ENCODE measurements at places on chromosomes 1 and 21.

GRCh38 chr1:99676876-99677275 is 31.0 kb downstream of the PALMD start:
- no peak for DNase-seq

DNA sequence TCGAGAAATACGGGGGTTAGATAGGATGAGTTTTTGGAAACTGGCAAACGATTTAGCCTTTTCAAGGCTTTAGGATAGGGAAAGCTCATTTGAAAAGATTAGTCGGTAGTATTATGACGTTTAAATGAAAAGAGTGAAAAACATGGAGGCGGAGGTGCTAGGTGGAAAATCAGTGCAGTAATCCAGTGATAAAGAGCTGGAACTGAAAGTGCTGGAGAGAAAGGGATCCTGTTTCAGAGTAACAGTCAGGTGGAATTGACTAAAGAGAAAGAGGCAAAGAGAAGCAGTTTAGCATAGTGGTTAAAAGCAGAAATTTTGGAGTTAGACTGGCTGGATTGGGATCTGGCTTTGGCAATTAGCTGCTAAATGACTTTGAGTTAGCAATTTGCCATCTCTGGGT is 945 bp downstream of the WDR3 start:
- DNase-seq, result no peak

- DNase-seq, result no peak
Observed at GRCh38 chr1:23601968-23602876, 42.9 kb upstream of the ID3 start.

DNA sequence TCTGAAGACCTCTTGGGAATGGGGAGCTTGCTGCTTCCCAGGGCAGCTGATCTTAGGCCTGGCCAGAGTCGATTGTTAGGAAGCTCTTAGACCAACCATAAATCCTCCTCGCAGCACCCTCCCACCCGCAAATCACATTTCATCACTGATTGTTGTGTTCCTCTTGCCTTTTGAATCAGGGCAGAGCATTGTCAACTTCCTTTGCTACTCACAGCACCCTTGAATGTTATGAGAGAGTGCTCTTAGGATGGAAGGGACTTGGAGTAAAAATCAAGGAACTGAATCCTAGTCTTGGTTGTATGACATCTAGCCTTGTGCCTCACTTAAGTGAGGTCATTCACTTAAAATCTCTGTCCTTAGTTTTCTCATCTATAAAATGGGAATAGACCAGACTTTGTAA is 3.0 kb downstream of the VASH2 start:
- DNase-seq, result no peak

- no peak for DNase-seq
Observed at GRCh38 chr1:191260056-191260455, 782.4 kb upstream of the BRINP3 start.

DNA sequence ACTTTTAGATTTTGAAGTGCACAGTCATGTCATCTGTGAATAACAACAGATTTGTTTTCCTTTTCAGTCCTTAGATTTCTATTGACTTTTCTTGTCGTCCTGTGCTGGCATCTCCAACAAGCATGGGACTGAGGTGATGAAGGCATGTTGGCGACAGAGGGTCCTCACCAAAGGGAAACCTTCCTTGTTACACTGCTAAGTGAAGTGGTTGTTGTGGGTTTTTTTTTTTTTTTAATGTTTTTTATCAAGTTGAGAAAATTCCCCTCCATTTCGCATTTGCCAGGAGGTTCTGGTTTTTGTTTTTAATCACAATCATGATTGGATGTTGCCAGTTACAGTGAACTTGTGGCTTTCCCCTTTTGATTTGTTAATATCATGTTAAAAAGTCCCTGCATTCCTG is 24.0 kb downstream of the AGPAT3 start:
- DNase-seq, result no peak

DNA sequence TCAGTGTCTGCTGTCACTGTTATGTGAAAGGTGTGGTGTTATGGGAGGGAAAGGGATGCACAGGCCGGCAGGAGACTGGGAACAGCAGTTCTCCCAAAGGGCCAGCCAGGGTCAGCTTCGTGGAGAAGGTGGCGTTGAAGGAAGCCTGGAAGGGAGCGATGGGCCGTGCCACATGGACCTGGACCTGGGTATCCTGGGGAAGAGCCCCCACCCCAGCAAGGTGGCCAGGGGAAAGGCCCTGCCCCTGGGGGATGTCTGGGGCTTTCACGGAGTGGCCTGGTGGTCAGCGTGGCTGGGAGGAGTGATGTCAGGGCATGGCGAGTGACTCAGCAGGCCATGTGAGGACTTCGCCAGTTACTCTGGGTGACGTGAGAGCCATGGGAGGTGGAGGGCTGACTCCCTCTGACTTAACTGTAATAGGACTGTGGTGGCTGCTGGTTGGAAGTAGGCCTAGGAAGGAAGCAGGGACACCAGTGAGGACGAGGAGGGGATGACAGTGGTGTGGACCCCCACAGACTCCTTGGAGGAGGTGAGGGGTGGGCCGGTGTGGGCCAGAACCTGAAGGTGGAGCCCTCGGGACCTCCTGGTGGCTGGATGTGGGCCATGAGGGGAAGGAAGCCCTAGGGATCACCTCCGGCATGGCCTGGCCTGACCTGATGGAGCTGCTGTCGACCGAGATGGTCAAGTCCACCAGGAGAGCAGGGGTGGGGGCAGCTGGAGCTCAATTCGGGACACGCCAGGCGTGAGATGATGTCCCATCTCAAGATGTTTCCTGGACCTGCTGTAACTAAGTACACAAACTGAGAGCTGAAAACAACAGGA is 54.5 kb downstream of the BACE2 start:
- DNase-seq, result no peak

DNA sequence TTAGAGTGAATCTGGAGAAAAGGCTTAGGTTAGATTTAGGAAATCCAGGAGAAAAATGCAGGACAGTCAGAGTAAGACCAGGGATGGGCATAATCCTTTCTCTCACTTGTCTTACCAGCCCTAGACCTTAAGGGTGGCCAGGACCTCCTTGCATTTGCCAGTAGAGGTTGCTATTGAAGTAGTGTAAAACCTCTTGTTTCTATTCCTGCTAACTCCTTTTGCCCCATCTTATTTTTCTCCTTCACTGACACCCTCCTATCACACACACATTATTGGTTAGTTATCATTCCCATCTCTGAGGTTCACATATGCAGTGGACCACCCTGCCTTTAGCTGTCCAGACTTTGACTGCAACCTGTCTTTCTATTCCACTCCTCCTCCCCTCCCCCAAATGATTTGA is 75.0 kb upstream of the MACF1 start:
- DNase-seq, result no peak

DNA sequence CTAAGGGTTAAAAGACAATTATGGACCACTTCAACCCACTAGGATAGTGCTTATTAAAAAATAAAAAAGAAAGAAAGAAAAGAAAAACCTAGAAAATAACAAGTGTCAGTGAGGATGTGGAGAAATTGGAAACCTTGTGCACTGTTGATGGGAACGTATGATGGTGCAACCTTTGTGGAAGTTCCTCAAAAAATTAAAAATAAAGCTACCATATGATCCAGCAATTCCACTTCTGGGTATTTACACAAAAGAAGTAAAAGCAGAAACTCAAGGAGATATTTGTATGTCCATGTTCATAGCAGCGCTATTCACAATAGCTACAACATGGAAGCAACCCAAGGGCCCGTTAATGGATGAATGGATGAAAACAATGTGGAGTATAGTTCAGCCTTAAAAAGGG is 115.2 kb upstream of the ATP1A1 start:
- DNase-seq, result no peak

GRCh38 chr1:161241682-161242081 is 3.7 kb upstream of the NR1I3 start:
- DNase-seq, result no peak

DNA sequence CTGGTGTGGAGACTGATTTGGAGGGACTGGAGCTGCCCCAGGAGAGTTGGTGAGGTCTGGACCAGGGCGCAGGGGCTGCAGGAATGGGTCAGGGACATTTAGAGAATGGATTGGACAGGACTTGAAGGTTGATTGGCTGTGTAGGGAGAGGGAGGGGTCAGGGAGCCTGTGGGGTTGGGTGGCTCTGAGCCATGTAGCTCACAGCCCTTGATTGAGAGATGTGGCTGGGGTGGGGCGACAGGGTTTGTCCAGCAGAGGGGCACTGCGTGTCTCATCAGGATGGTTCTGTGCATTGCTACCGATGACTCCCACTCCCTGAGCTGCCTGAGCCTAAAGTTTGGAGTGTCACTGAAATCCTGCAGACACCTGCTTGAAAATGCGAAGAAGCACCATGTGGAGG is 12.1 kb downstream of the AZIN2 start:
- no peak for DNase-seq

- no peak for DNase-seq
Observed at GRCh38 chr1:207644166-207644851, 624 bp upstream of the CR1L start.

GRCh38 chr1:175749075-175749474 is 5.7 kb upstream of the TNR start:
- no peak for DNase-seq

GRCh38 chr21:16007943-16008342 is 278.2 kb downstream of the USP25 start:
- DNase-seq, result no peak

DNA sequence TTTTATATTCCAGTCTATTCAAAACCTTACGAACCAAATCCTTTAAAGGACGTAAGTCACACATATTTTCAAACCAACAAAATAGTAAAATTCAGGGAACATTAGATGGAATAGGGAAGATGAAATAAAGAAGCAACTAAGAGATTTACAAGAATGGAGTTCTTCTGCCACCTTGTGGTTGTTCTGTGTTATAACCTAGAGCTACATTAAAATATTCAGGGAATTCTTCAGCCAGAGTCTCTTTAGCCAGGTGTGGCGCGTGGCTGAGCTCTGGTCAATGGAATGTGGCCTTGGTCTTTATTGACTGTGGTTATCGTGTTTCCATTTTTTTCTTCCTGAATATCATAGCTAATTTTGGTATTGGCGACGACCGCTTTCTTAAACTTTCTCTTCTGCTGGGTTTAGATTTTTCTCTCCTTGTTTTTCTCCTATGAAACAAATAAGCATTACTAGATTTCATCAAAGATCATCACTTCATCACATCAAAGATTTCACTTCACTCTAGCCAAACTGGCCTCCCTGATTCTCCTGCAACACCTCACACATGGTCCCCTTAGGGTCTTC is 221.3 kb downstream of the MRPL39 start:
- DNase-seq, result no peak

DNA sequence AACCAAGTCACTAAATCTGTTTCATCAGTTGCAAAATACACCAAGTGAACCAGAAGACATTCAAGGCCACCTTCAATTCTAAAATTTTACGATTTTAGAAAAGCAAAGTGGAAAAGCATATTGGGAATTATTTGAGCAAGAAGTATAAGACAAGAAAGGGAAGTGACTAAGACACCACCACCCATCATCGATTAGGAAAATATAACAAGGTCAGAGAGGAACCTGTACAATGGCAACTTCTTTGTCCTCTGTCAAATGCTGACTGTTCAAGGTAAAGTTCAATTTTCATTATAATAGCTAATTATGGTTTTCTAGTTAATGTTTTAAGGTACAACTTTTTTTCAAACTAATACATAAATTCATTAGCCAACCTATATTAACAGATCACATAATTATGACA is 10.8 kb downstream of the FRRS1 start:
- no peak for DNase-seq

GRCh38 chr1:8407652-8408051 is 89.7 kb downstream of the SLC45A1 start:
- no peak for DNase-seq

- DNase-seq, result no peak
Observed at GRCh38 chr1:237012788-237013383, 8.6 kb upstream of the MT1HL1 start.

DNA sequence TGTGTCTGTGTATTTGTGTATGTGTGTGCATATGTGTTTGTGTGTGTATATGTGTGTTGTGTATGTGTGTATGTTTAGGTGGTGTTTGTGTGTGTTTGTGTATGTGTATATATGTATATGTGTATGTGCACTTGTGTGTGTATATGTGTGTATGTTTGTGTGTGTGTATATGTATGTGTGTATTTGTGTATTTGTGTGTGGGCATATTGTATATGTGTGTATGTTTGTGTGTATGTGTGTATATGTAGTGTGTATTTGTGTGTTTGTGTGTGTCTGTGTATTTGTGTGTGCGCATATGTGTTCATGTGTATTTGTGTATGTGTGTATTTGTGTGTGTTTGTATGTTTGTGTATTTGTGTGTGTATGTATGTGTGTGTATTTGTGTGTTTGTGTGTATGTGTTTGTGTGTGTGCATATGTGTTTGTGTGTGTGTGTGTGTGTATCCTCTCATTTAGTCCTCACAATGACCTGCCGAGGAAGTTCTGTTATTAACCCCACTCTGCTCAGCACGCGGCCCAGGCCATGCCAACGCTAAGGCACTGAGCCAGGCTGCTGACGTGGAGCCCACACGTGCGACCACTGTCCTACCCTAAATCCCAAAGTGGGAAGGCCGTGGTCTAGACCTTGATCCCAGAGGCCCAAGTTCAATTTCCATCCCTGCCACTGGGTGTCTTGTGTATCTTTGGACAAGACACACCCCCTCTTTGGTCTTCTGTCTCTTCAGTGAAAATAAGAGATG is 43.2 kb upstream of the TMEM51 start:
- no peak for DNase-seq

- DNase-seq, result no peak
Observed at GRCh38 chr21:44550807-44551206, 498 bp downstream of the KRTAP10-2 start.

DNA sequence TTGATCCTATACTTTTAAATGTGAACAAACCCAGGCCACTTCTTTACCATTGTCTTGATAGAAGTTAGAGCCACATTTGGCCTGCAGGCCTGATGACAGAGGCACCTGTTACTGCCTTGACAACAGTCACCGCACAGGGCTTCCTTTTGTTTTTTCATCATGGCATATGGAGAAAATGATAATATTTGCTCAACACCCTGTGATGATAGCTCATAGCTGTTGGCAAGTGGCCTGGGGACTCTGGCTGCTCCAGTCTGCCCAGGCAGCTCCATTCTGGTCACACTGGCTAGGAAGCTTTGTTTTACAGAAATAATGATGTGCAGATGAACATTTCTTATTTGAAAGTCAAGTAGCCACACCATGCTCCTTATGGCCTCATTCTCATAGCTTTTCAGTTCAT is 89.6 kb upstream of the GPR88 start:
- DNase-seq, result no peak

DNA sequence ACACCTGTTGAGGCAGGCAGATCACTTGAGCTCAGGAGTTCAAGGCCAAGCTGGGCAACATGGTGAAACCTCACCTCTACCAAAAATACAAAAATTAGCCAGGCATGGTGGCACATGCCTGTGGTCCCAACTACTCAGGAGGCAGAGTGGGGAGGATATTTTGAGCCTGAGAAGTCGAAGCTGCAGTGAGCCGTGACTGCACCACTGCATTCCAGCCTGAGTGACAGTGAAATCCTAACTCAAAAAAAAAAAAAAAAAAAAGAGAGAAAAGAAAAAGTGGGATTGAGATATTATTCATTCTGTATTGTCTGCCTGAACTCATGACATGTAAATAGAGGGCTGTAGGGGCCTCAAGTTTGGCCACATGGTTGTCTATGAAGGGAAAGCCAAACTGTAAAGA is 37.3 kb downstream of the WNT2B start:
- DNase-seq, result no peak

Measured in stimulated activated CD4-positive, alpha-beta T cell treated with anti-CD3 and anti-CD28 coated beads, Interleukin-1b, Interleukin-23, amount 100 ng/mL, for 4 hours (primary cell).